ENCODE measurements at places on chromosomes 5 and 9. TPM values are rescaled to one million over a fixed set of nuclear protein-coding genes. Genes with fewer than 3 reads are reported as not detected.

The ZNF367 gene
- 10.0 TPM for total RNA-seq

- DNase-seq, result no peak
Measured at GRCh38 chr5:17258431-17258830, 41.0 kb downstream of the BASP1 start.

GRCh38 chr5:116396476-116397099 lies 178.0 kb downstream of the SEMA6A start:
- no peak for DNase-seq

- DNase-seq, result no peak
Measured at GRCh38 chr5:169785771-169786618, 148.9 kb downstream of the DOCK2 start.

DNA sequence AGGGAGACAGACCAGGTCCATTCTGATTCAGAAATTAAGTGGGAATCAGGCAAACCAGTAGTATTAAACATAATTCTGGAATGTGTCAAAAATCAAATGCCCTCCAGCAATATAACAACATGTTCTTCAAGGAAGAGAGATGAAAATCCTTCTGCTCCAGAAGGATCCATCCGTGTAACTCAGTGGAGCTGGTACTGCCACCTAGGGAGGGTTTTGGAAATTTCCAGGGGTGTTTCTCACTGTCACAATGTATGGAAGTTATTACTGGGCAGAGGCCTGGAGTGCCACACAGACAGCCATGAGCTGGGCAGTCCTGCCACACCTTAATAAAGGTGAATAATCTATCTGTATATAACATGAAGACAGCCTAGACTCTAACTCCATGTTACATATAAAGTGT lies 87.5 kb downstream of the TTLL11 start:
- DNase-seq, result peak; percentile 47
